ENCODE measurements at places on chromosomes 3 and 15.

GRCh38 chr15:66196602-66197001 lies 56.9 kb downstream of the MEGF11 start:
- no peak for DNase-seq

DNA sequence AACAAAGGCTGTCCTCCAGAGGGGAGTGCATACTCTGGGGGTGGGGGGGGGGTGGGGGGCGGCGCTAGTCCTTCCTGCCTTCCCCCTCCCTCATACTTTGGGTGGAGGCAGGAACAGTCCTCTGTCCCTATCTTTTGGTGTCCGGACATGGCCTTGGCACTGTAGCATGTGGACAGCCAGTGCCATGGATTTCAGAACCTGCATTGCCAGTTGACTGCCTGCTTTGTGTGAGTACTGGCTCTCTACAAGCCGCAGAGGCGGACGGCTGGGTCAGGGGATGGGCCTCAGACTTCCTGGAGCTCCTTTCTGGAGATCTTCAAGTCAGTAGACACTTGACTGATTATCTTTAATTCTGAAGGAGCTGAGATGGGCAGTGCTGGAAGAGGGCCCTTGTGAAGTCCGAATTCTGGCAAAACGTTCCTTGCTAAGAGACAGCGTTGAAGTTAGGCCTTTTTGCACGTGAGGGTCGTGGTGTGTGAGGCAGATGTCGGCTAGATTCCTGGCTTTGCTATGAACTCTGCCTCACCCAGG lies 2.5 kb downstream of the CLDN11 start:
- peak; percentile 23 for DNase-seq

DNA sequence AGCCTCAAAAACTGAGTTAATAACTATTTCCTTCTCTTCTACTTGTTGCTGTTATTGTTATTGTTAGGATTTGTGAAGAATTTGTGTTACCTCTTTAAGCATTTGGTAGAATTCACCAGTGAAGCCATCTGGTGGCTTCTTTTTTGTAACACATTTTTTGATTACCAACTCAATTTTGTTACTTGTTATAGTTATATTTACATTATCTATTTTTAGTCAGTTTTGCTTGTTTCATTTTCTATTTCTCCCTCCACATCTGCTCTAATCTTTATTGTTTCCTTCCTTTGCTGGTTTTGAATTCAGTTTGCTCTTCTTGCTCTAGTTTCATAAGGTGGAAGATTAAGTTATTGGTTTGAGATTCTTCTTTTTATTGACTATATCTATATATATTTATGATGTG lies 3.7 kb upstream of the SLC9C1 start:
- DNase-seq = no peak

GRCh38 chr15:85545185-85545584 lies 164.8 kb downstream of the AKAP13 start:
- no peak for DNase-seq

DNA sequence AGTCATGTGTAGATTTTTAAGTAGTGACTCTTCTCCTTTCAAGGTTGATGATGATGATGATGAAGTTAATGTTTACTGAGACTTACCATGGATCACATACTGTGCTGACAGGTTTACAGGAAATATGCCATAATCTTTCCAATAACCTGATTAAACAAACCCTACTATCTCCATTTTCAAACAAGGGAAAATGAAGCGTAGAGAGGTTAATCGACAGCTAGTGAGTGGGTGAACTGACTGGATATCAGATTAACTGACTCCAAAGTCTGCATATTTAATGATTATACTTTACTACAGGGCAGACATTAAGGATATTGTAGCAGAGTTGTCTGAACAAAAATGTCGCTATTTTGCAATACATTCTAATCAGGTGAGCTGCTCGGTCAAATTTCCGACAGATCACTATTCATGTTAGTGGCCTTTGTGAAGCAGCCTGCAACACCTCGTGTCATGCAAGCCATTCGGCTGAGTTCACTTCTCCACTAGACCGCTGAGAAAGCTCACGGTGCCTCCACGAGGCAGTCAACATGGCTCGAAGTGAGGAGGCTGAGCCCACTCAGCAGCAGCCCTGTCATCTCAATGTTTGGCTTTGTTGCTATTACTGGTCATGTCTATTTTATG lies 264.2 kb downstream of the NFKBIZ start:
- DNase-seq = no peak

DNA sequence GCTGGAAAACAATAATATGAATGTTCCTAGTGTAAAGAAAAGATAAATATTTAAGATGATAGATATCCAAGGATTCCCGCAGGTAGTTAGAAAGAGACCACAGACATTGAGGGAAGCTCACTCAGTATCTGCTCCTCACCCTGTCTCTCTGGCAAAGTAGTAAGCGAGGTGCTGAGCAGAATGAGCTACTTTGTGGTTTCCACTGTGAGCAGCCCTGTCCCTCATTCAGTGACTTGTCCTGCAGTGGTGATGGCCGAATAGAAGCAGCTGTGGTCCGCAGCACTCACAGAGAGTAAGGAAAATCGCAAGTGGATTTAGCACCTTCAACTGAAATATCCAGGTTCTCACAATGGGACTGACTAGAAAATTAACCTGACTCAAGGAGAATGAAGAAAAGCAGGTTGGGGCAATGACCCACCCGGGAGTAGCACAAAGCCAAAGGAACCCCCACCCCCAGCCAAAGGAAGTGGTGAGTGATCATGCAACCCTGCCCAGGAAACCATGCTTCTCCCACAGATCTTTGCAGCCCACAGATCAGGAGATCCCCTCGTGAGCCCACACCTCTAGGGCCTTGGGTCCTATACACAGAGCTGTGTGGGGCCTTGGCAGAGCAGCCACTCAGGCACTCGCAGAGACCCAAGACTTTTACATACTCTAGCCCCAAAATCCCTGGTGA lies 21.8 kb upstream of the SLC25A38 start:
- no peak for DNase-seq

Data from hepatic stellate cell (primary cell).